ENCODE measurements at places on chromosomes 12 and 14. TPM values are rescaled to one million over a fixed set of nuclear protein-coding genes. Genes with fewer than 3 reads are reported as not detected.

DNA sequence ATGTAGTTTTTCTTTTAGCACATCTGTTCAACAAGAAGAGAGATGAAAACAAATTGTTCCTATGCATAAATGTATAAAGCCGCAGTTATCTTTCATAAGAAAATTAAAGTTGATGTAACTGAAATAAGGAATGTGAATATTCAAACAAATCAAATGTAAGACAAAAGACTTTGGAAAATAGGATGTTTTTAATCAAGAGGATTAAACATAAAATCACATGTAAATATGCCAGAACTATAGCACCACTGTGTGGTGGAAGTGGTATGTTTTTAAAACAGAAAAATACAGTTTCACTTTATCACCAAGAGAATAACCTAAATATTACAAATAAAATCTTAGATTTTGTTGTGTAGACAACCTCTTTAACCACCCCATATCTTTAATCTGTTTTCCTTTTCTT, 40.4 kb downstream of the CAPS2 start:
- peak; percentile 22 for DNase-seq

- DNase-seq: peak; percentile 62
These were observed 213.6 kb downstream of the DAD1 start for GRCh38 chr14:22375321-22375930.

DNA sequence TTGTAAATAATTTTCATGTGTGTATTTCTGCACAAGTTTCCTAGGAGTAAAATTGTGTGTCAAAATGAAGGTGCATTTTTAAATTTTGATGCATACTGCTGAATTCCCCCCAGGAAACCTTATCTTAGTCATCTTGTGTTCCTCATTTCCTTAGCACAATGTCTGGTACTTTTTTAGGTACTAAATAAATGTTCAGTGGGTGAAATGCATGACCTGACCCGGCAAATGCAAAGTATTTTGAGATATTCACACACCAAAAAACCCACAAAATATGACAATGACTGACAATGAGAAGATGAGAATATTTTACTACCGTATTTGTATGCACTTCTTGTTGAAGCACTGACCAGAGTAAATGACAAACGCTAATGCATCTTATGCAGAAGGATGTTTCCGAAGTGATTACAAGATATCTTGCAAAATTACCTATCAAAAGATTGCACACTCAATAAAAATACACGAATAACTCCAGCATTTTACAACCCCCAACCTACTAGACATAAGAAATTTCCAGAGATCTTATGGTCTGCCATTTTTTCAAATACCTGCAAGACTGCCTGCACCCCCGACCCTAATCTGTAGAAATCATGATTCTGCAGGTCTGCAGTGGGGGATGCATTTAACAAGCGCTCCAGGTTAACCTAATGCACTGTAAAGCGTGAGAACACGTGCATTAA, 895 bp upstream of the PRKAB1 start:
- no peak for DNase-seq

GRCh38 chr14:89332031-89332430, 85.0 kb downstream of the FOXN3 start:
- no peak for DNase-seq

DNA sequence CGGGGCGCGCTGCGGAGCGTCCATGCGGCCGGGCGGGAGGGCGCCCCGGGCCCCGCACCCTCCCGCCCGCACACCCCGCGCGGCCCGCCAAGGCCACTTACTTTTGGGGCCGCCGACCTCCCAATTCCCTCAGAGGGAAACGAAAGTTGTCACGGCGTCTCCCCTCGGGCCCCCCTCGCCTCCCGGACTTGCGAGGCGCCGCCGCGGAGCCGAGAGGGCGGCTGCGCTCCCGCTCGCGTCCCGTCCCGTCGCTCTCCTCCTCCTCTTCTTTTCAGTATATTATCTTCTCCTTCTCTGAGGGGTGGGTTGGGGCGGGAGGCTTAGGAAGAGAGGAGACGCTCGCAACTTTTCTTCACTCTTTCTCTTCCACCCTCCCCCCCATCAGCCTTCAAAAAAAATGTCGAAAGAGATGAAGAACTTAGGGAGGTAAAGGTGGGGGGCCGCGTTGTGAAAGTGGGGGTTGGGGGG, 613 bp downstream of the DUSP16 start:
- DNase-seq: peak; percentile 29

- DNase-seq: no peak
These were observed 478.9 kb downstream of the BCAT1 start for GRCh38 chr12:24470050-24470449.

GRCh38 chr12:422526-422925, 21.1 kb downstream of the CCDC77 start:
- no peak for DNase-seq

- no peak for DNase-seq
These were observed 36.4 kb upstream of the PRIMA1 start for GRCh38 chr14:93824518-93825234.

DNA sequence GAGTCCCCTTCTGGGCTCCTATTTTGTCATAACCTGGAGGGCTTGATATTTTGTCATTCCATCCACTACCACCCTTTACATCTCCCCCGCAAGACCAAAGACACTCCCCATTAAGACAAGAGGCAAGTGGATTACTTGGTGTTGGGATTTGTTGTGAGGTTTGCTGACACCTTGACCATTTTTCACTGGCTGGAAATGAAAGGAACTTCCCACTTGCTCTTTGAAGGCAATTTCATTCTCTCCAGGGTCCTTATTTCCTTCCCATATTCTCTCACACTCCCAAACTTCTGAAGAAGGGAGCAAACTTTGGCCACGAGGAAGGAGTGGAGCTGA, 14.9 kb downstream of the AGAP2 start:
- no peak for DNase-seq

CLIP1 gene
- total RNA-seq: 71.0 TPM

AMDHD1 gene
- total RNA-seq: not detected

C14orf93 gene
- total RNA-seq: 5.4 TPM

All from endothelial cell of umbilical vein (primary cell).